Stimulated activated CD8-positive, alpha-beta memory T cell treated with anti-CD3 and anti-CD28 coated beads, Interleukin-12 subunit alpha, Interleukin-12 subunit beta, amount 100 ng/mL, for 1 hour (primary cell): ENCODE measurements at places on chromosomes 16 and 17.

DNA sequence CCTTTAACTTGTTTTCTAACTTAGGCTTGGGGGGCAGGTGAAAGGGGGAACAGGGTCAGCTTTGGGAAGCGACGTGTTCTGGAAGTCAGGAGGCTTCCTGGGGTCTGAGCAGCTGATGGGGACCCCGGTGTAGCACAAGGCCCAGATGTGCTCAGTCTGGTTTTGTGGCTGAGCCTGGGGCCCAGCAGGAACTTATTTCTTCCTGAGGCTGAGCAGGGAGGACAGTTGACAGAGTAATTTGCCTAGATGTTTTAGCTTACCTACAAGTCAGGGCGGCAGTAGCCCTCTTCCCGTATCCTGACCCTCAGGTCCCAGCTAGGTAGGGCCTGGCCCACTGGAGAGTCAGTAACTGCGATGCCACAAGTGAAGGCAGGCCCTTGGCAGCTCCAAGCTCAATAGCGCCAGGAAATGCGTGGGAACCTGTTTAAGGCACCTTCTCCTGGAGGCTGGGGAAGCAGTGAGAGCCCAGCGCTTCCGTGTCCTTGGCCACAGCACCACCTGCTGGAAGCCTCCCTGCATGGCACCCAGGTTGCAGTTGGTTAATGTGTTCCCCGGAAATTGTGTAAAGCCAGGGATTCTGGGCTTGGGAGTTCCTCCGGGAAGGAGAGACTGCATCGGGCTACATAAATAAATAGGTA lies 5.2 kb downstream of the CCR7 start:
- peak; percentile 70 for DNase-seq

GRCh38 chr17:53253956-53254597 lies 568.6 kb upstream of the KIF2B start:
- no peak for DNase-seq

- no peak for DNase-seq
Measured at GRCh38 chr16:1450218-1450617, 5.9 kb upstream of the CCDC154 start.

- DNase-seq, result no peak
Measured at GRCh38 chr16:19238406-19238805, 47.1 kb upstream of the CLEC19A start.

GRCh38 chr16:69197573-69197972 lies 10.6 kb downstream of the SNTB2 start:
- no peak for DNase-seq

- peak; percentile 83 for DNase-seq
Measured at GRCh38 chr17:74987418-74987908, at the start of gene CDR2L. Gene CDR2L, plus strand, starts transcription at chr17:74987632. Its CDS starts 412 bp downstream, at chr17:74988044.

DNA sequence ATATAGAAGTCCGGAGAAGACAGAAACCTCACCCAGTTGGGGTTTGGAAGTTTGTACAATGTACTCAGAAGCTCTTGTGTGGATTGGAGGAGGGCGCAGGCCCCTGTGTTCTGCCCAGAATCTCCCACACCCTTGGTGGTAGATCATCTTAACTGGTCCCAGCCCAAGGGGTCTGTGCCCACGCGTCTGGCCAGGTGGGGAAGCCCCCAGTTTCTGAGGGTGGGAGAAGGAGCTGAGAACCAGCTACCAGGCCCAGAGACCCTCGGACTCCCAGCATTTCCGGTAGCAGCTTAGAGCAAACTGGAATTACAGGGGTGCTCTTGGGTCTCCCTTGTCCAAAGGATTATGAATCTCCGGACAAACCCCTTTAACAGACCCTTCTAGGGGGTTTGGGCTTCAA lies 2.3 kb upstream of the PPP1R9B start:
- no peak for DNase-seq

DNA sequence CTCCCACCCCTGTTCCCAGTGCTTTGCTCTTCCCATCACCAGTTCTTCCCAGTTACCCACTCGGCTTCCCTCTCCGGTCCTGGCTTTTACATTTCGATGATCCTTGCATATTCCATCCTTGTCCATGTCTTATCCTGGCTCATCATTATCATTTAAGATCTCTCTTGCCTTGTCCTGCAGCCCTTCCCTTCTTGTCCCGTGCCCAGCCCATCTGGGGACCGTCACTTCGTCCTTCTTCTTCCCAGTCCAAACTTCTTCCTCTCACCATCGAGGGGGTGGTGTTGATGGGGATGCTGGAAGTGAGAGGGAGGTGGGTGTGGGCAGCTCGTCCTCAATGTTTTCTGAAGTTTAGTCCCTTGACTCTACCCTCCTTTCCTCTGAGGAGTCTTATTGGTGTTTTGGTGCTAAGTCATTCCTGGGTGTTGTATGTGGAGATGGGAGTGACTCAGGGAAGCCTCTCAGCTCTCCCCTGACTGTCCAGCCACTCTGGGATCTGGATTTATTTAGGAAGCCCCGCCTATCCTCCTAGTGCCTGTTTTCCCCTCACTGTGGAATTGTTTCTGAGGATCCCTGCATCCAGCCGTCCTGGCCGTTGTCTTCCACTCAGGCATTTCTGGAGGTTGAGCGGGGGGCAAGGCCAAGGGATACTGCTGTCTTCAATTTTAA lies 975 bp downstream of the SNX29 start:
- no peak for DNase-seq

- DNase-seq, result no peak
Measured at GRCh38 chr16:14371778-14372431, 258.2 kb downstream of the PARN start.

- DNase-seq, result no peak
Measured at GRCh38 chr16:3838600-3839401, 41.7 kb downstream of the CREBBP start.

GRCh38 chr16:23952128-23952970 lies 116.6 kb downstream of the PRKCB start:
- DNase-seq, result no peak

- DNase-seq, result no peak
Measured at GRCh38 chr16:12891836-12892235, 9.6 kb upstream of the SHISA9 start.

DNA sequence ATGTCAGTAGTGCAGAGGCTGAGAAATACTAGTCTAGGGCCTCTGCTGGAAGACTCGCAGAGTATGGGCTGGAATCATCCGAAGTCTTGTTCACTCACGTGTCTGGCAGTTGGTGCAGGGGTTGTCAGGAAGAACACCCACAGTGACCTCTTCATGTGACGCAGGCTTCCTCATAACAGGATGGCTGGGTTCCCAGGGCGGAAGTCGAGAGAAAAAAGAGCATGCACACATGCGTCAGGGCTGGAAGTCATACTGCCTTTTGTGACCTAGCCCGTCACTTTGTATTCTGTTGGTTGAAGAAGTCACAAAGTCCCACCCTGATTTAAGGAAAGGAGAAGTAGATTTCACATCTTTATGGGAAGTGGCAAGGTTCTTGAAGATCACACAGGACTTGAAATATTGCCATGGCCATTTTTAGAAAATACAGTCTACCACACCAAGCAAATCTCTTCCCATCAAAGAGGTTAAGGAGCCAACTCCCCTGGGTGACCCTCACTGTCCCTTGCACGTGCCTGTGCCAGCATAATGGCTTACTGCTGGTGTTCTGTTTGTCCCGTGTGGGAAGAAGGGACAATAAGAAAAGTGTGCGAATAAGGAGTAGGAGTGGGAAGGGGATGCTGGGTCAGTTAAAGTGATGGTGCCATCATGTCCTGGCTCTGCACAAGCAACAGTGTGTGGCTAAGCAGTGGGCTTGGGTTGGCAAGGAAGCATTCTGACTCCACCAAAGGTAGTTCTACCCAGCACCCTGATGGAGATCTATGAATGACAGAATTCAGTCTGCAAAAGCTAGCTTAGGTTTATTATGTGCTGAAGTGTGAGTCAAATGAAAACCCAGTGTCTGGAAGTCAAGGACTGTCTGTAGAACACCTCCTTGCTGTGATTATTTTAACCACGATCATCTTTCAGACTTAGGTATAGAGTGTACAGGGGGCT lies 28.1 kb downstream of the HEATR3 start:
- no peak for DNase-seq

GRCh38 chr16:63921737-63922295 lies 1200.0 kb downstream of the CDH11 start:
- DNase-seq, result no peak

DNA sequence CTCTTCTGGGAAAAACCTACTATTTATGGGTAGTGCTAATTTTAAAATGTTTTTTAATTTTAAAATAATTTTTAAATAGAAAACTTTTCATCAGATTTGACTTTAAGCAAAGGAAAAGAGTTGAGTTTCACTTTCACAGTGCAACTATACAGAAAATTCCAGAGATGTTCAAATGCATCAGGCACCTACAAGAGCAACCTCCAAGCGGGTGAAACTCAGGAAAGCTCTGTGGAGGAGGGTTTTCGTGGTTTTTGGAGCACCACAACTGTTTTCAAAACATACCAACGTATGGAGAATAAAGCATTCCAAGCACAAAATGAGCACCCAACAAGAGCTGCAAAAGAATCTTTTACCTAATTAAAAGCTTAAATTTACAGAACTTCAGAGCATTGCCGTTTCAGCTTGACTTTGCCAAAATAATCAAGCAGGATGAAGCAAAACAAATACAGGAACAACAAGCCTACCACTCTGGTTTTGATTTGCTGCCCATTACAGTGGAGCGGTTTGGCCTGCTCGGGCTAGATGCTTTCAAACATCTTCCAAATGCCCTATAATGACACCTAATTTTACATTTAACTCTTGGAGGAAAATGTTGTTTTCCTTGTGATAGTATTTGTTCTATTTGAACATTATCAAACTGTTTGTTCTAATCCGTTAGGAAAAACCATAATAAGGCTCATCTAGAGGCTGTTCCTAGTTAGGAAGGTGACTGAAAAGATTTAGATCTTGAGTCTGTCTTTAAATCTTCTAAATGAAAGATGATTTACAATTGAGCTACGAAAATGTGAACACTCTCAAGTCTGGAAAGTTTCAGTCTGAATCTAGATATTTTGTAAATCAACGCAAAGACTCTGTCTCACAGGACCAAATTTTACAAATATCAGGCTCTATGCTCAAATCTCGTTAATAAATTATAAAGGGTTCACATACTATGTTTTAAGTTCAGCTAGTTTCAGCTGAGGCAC lies 34.5 kb downstream of the NACA2 start:
- DNase-seq, result no peak

DNA sequence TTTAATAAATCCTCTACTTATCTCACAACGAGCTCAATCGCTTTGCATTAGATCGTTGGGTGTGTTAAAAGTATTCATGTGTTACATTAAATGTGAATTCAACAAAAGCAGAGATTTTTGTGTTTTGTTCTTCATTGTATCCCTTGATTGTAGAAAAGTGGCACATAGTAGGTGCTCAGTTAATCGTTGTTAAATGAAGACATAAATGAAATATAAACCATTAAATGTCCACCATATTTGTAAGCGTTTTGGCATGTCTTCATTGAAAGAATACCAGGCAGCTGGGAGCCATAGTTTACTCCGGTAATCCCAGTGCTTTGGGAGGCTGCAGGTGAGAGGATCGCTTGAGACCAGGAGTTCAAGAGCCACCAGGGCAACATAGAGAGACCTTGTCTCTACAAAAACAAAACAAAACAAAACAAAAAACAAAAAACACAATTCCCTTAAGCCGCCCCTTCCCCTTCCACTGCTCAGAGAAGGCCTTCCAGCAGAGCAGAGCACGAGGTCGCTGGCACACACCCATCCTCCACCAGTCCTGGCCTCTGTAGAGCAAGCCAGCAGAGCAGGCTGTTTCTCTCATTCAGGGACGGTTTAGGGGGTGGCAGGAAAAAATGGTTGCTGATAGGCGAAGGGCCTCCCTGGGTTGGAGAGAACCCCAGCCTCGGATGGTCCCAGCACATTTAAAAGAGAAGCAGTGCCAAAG lies 673 bp upstream of the CHD9 start:
- DNase-seq, result no peak

GRCh38 chr17:78969865-78970264 lies 9.9 kb downstream of the LGALS3BP start:
- DNase-seq, result no peak

GRCh38 chr17:45149037-45149668 lies 878 bp downstream of the HEXIM1 start:
- peak; percentile 61 for DNase-seq

GRCh38 chr17:34579979-34580684 lies 750 bp downstream of the TMEM132E start:
- DNase-seq, result no peak

GRCh38 chr17:63474174-63474573 lies 2.7 kb upstream of the ACE start:
- DNase-seq, result no peak

- DNase-seq, result no peak
Measured at GRCh38 chr16:30767767-30768465, 5.8 kb downstream of the RNF40 start.

GRCh38 chr17:5508810-5509209 lies 22.4 kb downstream of the MIS12 start:
- DNase-seq, result no peak

DNA sequence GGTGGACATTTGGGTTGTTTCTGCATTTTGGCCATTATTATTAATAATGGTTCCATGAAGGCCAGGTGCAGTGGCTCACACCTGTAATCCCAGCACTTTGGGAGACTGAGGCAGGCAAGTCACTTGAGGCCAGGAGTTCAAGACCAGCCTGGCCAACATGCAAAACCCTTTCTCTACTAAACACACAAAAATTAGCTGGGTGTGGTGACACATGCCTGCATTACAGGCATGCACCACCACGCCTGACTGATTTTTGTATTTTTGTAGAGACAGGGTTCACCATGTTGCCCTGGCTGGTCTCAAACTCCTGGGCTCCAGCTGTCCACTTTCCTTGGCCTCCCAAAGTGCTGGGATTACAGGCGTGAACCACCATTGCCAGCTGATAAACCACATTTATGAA lies 58.5 kb downstream of the TNFRSF13B start:
- DNase-seq, result no peak

DNA sequence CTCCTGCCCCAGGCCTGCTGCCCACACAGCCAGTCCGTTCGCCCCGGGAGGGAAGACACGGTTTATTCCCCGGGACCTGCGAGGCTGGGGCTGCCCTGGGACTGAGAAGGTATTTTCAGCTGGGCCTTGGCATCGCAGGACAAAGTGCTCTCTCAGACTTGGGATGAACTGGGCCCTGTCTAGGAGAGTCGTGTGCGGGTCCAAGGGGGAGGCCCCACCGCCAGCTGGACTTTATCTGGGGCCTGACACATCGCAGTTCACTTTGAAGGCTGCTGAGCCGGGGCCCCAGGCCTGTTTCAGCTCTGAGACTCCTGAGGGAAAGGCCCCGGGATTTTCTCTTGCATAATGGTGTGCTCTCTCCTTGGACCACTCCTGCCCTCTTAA lies 6.8 kb downstream of the CRISPLD2 start:
- no peak for DNase-seq

DNA sequence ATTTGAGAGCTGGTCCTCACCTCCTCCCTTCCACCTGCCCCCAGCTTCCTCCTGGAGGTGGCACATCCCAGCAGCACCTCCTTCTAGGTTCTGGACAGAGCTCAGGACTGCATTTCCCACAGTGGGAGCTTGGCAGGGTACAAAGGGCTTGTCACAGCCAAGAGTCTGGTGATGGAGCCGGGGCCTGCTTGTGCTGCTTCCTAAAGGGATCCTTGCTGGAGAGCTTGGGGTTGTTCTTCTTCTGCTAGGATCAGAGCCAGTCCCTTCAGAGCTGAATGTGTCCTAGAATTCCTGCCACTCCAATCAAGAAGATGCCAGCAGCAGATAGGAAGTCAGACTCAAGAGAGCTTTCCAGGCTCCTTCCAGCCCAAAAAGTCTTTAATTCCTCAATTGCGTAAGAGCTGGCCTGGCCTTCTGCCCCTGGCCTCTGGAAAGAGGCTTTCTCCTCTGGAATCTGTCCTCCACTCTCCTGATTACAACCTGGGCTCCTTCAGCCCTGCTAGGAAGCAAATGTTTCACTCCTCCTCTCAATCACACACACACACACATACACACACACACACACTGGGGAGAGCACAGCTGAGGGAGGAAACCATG lies 4.4 kb downstream of the CD300E start:
- no peak for DNase-seq
